Hepatocyte (in vitro differentiated cells): ENCODE measurements at places on chromosomes 2 and 18. TPM values are rescaled to one million over a fixed set of nuclear protein-coding genes. Genes with fewer than 3 reads are reported as not detected.

GRCh38 chr2:18684206-18685038 is 95.1 kb upstream of the NT5C1B start:
- no peaks in the 10 kb centered on the region for H3K36me3 ChIP-seq
- DNase-seq: peak; percentile 17
- no peaks in the 10 kb centered on the region for H3K4me1 ChIP-seq
- H3K27me3 ChIP-seq: no peaks in the 10 kb centered on the region
- H3K27ac ChIP-seq: no peak overlapping the region

DNA sequence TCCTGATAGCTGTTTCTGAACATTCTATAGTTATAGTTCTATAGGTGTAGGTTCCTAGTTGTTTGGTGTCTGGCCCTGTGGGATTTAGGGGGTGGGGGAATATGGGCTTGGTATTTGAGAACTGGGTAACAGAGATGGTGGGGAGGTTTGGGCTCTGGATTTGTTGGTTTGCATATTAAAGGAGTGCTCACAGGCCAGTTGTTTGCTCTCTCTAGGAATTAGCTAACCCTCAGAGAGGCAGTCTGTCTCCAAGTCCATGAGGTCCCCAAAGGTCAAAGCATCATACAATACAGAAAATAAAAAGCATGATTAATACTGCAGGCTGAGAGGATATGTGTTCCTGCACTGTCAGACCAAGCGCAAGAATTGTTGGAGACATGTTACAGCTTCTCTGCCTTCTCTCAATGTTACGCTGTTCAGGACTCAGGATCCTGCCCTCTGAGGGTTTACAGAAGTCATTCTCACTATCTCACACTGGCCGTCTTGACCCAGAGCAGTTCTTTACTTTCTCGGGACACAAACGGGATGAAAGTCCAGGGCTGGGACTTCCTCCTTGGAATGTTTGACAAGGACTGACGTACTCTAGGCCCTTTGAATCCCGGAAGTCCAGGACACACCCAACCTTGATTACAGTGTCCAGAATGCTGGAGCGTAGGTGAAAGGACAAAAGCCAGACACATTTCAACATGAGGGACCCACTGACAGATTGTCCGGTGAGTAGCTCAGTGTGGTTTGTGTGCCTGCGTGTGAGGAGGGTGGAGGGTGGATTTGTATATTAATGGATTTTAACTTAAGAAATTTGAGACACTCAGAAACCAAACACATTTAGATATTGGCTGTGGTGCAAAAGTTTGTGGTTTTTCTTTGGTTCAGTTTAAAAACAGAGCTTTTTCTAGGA is at the start of gene NOSTRIN:
NOSTRIN (plus strand) TSS at position 677 of the 898 bp plus-strand sequence; CDS start at position 687, 10 bp downstream.
- no peaks in the 10 kb centered on the region for H3K27me3 ChIP-seq
- peak within 1 kb of the TSS; percentile 85 for H3K27ac ChIP-seq
- peaks cover 28% of the 10 kb centered on the region for H3K4me1 ChIP-seq

The ANO7 gene
- 0.72 and 1.00 TPM in 2 replicates for total RNA-seq

GRCh38 chr2:63805412-63805811 is 36.3 kb upstream of the UGP2 start:
- no peaks in the 10 kb centered on the region for H3K36me3 ChIP-seq
- no peak overlapping the region for H3K4me3 ChIP-seq

- no peaks in the 10 kb centered on the region for H3K36me3 ChIP-seq
- no peaks in the 10 kb centered on the region for H3K27me3 ChIP-seq
- no peak overlapping the region for H3K4me3 ChIP-seq
- H3K4me1 ChIP-seq: no peaks in the 10 kb centered on the region
- no peak overlapping the region for H3K27ac ChIP-seq
- DNase-seq: no peak
These were observed 51.0 kb downstream of the SF3B1 start for GRCh38 chr2:197383825-197384224.

DNA sequence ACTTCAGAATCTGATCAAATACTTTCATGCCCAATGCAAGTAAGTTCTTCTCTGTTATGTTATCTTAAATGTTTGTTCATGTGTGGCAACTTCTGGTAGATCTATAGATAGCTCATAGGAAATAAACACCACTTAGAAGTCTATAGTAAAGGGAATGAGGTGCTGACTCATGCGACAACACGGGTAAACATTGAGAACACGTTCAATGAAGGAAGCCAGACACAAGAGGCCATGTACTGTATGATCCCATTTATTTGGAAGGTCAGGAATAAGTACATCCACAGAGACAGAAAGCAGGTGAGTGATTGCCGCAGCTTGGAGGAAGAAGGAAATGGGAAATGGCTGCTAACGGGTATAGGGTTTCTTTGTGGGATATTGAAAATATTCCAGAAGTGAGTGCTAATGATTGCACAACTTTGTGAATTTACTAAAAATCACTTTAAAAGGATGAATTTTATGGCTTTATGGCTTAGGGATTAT is 95.4 kb downstream of the ITGB1BP1 start:
- H3K4me3 ChIP-seq: no peak overlapping the region
- H3K27ac ChIP-seq: no peak overlapping the region
- DNase-seq: no peak
- H3K36me3 ChIP-seq: no peaks in the 10 kb centered on the region

DNA sequence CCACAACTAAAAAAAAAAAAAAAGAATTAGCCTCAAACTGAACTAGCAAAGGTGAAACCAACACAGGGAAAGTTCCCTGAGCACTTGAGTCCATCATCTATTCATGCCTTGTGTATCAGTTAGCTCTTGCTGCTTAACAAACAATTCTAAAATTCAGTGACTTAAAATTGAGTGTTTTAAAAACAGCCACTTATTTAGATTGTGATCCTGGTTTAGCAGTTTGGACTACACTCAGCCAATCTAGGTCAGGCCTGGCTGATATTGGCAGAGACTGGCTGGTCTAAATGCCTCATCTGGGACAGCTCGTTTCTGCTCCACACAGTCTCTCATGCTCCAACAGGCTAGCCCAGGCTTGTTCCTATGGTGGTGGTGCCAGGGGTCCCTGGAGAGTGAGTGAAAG is 247.9 kb downstream of the ATAD2B start:
- H3K4me1 ChIP-seq: no peaks in the 10 kb centered on the region
- H3K27me3 ChIP-seq: no peaks in the 10 kb centered on the region
- H3K36me3 ChIP-seq: no peaks in the 10 kb centered on the region
- DNase-seq: no peak
- no peak overlapping the region for H3K27ac ChIP-seq

DNA sequence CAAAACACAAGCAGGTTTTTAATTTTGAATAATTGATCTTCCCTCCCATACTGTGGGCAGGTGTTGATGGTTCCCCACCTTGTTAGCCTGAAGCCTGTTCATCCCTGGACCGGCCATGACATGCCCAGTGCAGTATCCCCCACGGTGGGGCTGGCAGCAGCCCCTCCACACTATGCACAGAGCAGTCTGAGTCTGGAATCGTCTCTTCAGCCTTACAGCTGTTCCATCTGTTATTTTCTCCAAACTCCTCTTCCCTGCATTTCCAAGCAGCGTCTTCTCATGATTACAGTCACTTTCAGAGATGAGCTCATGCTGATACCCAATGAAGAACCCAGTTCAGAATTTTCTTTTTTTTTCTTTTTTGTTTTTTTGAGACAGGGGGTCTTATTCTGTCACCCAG is 68.2 kb downstream of the ADI1 start:
- no peak overlapping the region for H3K27ac ChIP-seq
- no peaks in the 10 kb centered on the region for H3K4me1 ChIP-seq
- no peak overlapping the region for H3K4me3 ChIP-seq
- H3K27me3 ChIP-seq: no peaks in the 10 kb centered on the region
- no peak for DNase-seq

The NOL4 gene
- 1.3 and 2.0 TPM in 2 replicates for total RNA-seq

DNA sequence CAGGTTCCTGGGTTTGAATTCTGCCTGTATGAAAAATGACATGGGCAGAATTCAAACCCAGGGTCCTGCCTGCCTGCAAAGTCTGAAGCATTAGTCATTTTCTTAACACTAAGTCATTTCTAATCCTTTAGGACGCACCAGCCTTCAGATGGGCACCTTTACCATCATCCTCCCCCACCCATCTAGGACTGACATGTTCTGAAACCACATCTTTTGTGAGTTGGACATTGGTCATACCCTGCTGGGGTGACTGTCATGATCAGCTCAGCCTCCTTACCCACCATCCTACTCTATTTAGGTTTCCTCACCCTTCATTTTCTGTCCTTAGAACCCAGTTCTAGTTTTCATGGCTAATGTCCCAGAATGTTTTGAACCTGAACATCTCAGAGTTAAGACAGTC is 104.9 kb downstream of the TRIB2 start:
- DNase-seq: no peak
- no peak overlapping the region for H3K27ac ChIP-seq
- H3K4me1 ChIP-seq: peaks cover 5% of the 10 kb centered on the region
- H3K36me3 ChIP-seq: no peaks in the 10 kb centered on the region
- H3K4me3 ChIP-seq: no peak overlapping the region

DNA sequence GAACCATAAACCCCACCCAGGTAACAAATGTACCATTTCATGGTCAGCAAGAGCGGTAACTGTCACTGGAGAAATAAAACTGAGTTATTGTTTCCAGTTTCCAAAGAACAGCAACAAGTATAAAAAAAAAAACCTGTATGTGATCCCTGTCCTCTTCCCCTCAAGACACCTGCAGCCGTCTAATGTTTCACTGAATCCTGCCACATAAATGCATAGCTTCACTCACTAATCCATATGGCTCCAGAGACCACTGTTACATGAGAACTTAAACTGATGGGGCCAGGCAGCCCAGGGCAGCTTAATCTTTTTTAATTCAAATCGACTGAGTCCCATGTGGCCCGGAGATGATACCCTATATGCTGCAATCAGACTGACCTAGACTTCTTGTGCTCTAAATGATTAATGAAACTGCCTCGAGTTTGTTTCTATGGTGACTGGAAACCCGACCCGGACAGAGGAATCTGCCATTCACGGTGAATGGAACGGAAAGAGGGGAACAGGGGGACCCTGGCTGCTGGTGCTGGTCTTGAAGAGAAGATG is 60.9 kb upstream of the SIX2 start:
- peaks cover 3% of the 10 kb centered on the region for H3K27me3 ChIP-seq
- no peaks in the 10 kb centered on the region for H3K4me1 ChIP-seq
- no peak for DNase-seq
- no peak overlapping the region for H3K27ac ChIP-seq
- no peaks in the 10 kb centered on the region for H3K36me3 ChIP-seq

The REG3A gene
- total RNA-seq: 1.2 and 1.6 TPM in 2 replicates

The TPGS2 gene
- total RNA-seq: 57.0 and 72.4 TPM in 2 replicates

The TCF23 gene
- total RNA-seq: not detected in 2 replicates

GRCh38 chr2:190970873-190971506 is 43.0 kb downstream of the STAT1 start:
- H3K4me1 ChIP-seq: no peaks in the 10 kb centered on the region
- no peak for DNase-seq
- no peaks in the 10 kb centered on the region for H3K36me3 ChIP-seq
- H3K4me3 ChIP-seq: no peak overlapping the region

DNA sequence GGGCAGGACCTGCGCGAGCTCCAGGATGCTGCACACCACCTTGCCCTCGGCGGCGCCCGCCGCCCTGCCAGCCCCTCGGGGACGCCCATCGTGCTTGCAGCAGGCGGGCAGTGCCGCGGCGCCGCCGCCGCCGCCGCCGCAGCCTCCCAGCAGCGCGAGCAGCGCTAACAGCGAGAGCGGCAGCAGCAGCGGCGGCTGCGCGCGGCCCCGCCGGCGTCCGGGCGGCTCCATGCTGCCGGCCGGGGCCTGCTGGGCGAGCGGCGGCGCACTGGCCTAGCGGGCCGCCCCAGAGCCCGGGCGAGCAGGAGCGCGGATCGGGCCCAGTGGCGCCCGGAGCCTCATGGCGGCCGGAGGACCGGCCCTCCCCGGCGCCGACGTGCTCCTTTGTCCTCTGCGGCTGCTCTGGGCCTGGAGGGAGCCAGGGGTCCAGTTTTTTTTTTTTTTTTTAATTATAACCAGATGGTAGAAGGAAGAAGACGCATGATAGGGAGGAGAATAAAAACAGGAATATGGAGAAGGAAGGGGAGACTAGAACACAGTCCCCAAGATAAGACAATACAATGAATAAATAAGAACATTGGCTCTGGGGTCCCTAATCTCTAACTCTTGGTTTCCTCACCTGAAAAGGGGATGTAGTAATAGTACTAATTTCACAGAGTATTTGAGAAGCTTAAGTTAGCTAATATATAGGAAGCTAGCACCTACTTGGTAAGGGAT is 17.1 kb upstream of the ANKRD62 start:
- DNase-seq: peak; percentile 80
- no peak overlapping the region for H3K4me3 ChIP-seq
- H3K27me3 ChIP-seq: no peaks in the 10 kb centered on the region
- H3K27ac ChIP-seq: peak overlapping the region; percentile 40
- no peaks in the 10 kb centered on the region for H3K4me1 ChIP-seq
- H3K36me3 ChIP-seq: no peaks in the 10 kb centered on the region

- no peak for DNase-seq
- H3K27ac ChIP-seq: no peak overlapping the region
- no peaks in the 10 kb centered on the region for H3K4me1 ChIP-seq
- no peaks in the 10 kb centered on the region for H3K27me3 ChIP-seq
These were observed 571.5 kb downstream of the STK39 start for GRCh38 chr2:167675906-167676305.

DNA sequence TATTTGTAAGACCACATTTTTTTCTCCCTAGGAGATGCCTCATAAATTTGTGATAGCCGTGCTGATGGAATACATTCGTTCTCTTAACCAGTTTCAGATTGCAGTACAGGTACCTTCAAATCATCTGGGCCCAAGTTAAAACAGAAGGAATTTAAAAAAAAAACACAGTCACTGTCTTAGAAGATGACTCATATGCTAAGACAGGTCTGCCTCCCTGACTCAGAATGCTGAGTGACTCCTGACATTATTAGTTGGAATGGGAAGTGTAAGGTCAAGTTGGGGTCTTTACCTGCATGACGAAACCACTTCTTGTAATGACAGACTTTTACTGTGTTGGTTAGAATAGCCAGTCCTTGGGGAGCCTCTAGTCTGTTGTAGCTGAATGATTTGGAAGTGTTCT is 26.3 kb downstream of the RMC1 start:
- H3K36me3 ChIP-seq: no peaks in the 10 kb centered on the region
- H3K27me3 ChIP-seq: no peaks in the 10 kb centered on the region
- no peaks in the 10 kb centered on the region for H3K4me1 ChIP-seq
- H3K27ac ChIP-seq: peak overlapping the region; percentile 73

- H3K27me3 ChIP-seq: no peaks in the 10 kb centered on the region
- no peak for DNase-seq
- H3K36me3 ChIP-seq: no peaks in the 10 kb centered on the region
- no peak overlapping the region for H3K27ac ChIP-seq
- peaks cover 11% of the 10 kb centered on the region for H3K4me1 ChIP-seq
These were observed 671.9 kb downstream of the IRS1 start for GRCh38 chr2:226127682-226128081.

DNA sequence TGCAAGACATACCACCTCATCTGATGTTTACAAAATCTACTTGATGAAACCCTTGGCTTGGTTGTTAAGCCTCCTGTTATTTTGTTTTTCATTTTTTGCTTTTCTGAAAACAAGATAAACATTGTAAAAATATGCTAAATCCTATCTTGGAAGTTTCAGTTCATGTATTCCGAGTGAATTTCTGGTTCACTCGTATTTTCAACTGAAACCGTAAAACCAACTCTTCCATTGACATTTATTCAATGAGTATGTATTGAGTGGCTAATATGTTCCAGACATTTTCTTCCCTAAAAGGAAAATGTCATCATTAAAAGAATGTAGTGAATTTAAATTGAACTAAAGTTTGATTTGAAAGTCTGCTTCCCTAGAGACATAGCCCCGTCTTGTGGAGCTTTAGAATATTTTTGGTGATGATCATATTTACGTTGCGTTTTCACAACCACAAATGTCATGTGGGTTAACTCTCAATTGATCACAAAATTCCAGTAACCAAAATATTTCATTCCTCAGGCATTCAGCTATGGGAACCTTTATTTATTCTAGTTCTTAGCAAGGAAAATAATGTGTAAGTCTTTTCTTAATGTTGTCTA is 204.2 kb downstream of the MBD2 start:
- no peaks in the 10 kb centered on the region for H3K27me3 ChIP-seq
- no peaks in the 10 kb centered on the region for H3K4me1 ChIP-seq
- no peak overlapping the region for H3K4me3 ChIP-seq
